ENCODE measurements at places on chromosomes 5 and 9.

GRCh38 chr5:127400539-127400938 is 109.9 kb downstream of the MEGF10 start:
- no peak for DNase-seq

DNA sequence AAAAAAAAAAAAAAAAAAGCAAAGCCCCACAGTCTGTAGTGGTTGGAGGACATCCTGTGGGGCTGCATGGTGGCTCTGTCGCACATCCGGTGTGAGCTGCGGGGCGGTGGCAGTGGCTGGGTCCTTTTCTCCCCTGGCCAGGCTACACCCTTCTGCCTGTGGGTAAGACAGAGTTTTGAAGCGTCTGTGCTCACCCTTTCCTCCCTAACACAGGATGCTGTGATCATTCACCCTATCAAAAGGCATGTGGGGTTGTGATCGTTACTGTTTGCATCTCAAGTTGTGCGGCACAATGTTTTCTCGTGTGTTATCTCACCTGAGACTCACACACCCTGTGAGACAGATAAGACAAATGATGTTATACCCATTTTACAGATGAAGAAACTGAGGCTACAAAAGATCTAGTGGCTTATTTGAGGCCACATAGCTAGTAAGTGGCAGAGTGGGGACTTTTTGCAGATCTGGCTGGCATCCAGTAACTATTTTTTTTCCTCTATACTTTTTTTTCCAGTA is 17.5 kb downstream of the IRF1 start:
- no peak for DNase-seq

DNA sequence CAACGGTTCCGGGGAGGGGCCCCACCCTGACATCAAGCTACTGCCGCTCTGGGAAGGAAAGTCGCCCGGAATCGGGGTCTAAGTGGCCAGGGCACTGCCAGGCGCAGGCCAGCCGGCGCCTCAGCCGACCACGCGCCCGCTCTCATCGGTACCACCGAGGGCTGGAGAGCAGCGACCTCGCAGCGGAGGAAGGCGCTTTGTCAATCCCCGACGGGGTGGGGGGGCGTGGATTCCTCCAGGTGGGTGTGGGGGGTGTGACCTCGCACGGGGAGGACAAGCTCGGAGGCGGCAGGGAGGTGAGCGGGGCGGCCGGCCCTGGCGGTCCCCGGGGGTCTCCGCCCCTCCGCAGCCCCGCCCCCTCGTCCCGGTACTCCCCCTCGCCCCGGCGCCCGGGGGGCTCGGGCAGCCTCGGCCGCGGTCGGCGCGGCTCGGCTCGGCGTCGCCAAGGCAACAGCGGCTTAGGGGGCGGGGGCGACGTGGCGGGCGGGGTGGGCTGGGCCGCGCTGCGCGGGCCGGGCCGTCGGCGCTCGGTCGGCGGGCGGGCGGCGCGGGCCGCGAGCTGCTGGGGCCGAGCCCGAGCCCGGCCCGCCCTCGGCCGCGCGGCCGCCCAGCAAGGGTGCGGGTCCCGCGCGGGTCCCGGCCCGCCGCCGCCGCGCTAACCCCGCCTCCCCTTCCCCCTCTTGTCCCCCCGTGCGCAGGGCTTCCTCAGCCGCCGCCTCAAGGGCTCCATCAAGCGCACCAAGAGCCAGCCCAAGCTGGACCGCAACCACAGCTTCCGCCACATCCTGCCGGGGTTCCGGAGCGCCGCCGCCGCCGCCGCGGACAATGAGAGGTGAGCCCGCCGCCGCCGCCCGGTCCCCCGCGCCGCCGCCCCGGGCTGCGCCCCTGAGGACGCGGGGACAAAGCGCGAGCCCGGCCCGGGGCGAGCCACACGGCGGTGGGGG is 47.5 kb downstream of the DAB2IP start:
- no peak for DNase-seq

- DNase-seq: no peak
Measured at GRCh38 chr5:77741608-77742007, 34.5 kb downstream of the TBCA start.

- DNase-seq: no peak
Measured at GRCh38 chr5:169705322-169705721, 68.2 kb downstream of the DOCK2 start.

GRCh38 chr5:79133657-79134451 is 22.2 kb downstream of the BHMT start:
- peak; percentile 83 for DNase-seq

GRCh38 chr5:95565280-95565920 is 10.5 kb downstream of the ARSK start:
- no peak for DNase-seq

DNA sequence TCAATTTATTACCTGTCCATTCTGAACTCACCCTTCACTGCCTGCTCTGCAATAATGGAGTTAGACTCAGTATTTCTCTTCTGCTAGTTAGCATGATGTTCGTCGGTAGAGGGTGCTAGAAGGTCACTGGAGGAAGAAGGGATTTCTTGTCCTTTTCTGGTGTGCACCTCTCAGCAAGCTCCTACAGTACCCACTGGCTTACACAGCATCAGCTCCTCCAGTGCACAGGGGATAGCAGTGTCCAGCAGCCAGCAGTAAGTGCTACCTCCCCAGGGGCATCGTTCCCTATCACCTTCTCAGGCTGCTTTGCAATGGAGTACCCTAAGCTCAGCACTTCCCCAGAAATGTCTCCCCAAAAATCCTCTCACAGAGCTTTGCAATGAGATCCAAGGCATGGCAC is 45.9 kb upstream of the APC start:
- DNase-seq: peak; percentile 71

DNA sequence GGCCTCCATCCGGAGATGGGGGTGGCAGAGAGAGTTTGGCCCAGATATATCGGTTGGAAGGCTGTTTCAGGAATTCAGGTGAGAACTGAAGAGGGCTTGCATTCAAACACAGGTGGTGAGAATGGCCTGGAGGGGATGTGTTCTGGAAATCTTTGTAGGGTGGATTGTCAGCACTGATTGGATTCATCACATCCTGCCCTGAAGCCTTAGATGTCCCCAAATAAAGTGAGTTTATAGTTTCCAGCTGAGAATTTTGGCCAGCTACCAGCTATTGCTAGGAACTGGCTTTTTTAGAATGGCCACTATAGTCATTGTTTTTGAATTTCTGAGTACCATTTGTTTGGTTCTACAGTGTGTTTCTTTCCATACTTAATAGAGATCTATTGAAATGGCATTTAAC is 46.1 kb upstream of the ANKH start:
- no peak for DNase-seq

DNA sequence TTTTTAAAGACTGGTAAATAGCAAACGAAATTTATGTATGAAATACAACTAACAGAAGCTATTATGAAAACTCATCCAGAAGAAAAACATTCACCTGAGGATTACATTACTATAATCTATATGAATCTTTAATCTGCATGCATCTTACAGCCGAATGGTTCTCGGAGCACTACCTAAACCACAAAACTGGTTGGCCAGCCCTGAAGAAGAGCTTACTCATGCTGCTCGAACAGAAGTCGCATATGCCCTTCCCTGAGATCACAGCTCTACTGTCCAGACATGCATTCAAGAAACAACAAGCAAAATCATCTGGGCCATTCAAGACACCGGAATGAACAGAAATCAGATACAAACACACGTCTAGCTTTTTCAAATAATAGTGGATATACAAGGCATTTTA is 931.0 kb upstream of the DMAC1 start:
- DNase-seq: no peak

- no peak for DNase-seq
Measured at GRCh38 chr5:174065528-174066197, 20.2 kb downstream of the NSG2 start.

DNA sequence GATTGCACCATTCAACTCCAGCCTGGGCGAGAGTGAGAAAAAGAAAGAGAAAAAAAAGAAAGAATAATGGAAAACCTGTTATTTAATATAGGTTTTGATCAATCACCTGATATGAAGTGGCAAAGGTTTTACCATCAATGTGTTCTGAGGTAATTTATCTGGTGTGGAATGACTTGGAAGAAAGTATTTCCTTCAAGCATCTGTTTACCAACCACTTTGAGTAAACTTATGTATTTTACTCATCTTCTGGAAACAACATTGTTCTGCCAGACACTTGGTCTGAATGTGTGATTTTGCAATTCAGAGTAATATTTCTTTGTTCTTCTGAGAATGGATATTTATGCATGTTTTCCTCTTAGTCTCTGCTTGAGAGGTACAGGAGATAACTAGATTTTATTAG is 24.3 kb downstream of the KIF2A start:
- no peak for DNase-seq

GRCh38 chr5:30505014-30505886 is 688.2 kb upstream of the CDH6 start:
- peak; percentile 7 for DNase-seq

DNA sequence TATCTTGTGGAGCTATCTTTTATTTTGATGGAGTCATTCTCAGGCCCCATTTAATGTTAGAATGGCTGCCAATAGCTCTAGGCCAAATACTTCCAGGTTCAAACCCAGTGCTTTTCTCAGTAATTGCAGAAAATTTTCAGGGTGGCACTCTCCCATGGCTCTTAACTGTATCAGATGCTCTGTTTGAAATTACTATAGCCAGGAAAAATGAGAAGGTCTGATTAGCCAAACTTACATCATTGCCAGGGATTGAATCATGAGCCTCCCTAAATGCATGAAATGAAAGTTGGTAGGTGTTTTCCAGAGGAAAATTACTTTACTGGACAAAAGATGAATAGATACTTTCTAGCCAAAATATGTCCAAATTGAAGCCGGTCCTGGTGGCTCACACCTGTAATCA is 404.8 kb downstream of the MAT2B start:
- DNase-seq: no peak
